Cardiac muscle cell (in vitro differentiated cells and primary cell): ENCODE measurements at places on chromosomes 7 and 10.

GRCh38 chr10:132129431-132129830, 57.3 kb upstream of the DPYSL4 start:
- no peak overlapping the region for H3K4me3 ChIP-seq
- H3K27me3 ChIP-seq, result no peaks in the 10 kb centered on the region
- no peaks in the 10 kb centered on the region for H3K4me1 ChIP-seq
- H3K27ac ChIP-seq, result no peak overlapping the region
- DNase-seq, result peak; percentile 2

GRCh38 chr10:46232084-46232483, 54.7 kb upstream of the ANTXRL start:
- H3K27me3 ChIP-seq, result no peaks in the 10 kb centered on the region
- H3K27ac ChIP-seq, result no peak overlapping the region
- no peaks in the 10 kb centered on the region for H3K36me3 ChIP-seq
- no peak for DNase-seq
- no peaks in the 10 kb centered on the region for H3K4me1 ChIP-seq

GRCh38 chr7:38374507-38374906, 101.1 kb upstream of the TARP start:
- no peaks in the 10 kb centered on the region for H3K27me3 ChIP-seq
- H3K36me3 ChIP-seq, result no peaks in the 10 kb centered on the region
- no peak overlapping the region for H3K27ac ChIP-seq
- H3K4me1 ChIP-seq, result no peaks in the 10 kb centered on the region

GRCh38 chr7:130695840-130696239, 9.5 kb upstream of the TSGA13 start:
- no peaks in the 10 kb centered on the region for H3K36me3 ChIP-seq
- H3K27me3 ChIP-seq, result peaks cover 4% of the 10 kb centered on the region
- no peaks in the 10 kb centered on the region for H3K4me1 ChIP-seq
- no peak overlapping the region for H3K27ac ChIP-seq
- no peak overlapping the region for H3K4me3 ChIP-seq
- peak; percentile 54 for DNase-seq

DNA sequence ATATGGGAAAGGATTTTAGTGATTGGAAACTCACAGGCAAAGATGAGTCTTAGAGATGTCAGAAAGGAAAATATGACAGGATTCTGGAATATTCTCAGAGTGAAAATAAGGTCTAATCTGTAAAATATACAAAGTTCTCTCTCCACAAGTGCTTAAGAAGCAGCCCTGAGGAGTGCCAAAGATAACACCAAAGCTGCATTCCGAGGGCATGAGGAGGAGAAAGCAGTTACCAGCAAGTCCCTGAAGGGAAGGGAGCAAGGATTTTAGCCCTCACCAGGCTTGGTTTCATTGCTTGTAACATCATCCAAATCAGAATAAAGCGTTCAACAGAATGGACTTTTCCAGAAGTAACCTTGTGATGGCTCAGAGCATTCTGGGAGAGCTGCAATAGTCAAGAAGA, 31.4 kb upstream of the DLX6 start:
- peaks cover 44% of the 10 kb centered on the region for H3K27me3 ChIP-seq
- H3K36me3 ChIP-seq, result no peaks in the 10 kb centered on the region
- no peak for DNase-seq
- no peaks in the 10 kb centered on the region for H3K4me1 ChIP-seq
- no peak overlapping the region for H3K4me3 ChIP-seq
- H3K27ac ChIP-seq, result no peak overlapping the region
